ENCODE measurements at places on chromosomes 5 and 9. TPM values are rescaled to one million over a fixed set of nuclear protein-coding genes. Genes with fewer than 3 reads are reported as not detected.
A peak's percentile ranks its signal among the peaks of the same experiment; 100 is the strongest.

DNA sequence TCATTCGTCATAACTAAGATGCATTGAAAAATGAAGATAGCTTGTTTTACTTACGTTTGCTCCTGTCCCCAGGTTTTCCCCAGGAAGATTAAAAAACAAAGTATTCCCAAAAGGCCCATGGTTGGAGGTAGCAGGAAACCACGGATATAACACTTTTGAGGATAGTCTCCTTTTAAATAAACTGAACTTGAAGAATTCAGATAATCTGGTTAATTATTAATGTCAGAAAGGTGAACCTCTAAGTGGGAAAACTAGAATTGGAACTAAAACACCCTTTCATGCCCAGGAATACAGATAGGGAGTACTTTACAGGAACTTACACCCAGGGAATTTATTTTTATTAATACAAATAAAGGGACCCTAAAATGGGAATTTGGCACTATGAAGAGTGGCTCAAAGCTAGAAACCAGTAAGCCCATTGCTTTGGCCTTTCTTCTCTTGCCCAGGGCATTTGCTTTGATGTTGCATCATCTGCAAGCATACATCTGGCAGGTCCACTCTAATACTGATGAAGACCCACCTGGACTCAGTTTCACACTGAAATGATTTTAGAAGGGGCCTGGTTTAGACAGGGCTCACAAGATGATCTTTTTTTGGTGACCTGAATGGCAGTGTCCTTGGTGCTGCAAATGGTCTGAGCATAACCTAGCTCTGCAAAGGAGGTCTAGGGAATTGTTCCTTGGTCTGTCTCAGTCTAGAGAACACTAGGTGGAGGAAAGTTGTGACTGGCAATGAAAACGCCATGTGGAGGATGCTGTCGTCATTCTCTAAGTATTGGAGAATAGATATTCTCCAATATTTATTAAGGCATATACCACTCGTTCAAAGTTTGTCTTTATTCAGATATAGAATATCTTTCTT, at the start of gene C5:
TSS of gene C5 (minus strand) at position 148 of the 861 bp plus-strand sequence. CDS start at position 119, 29 bp downstream.
- H3K36me3 ChIP-seq: no peaks in the 10 kb centered on the region
- no peak for DNase-seq
- no peaks in the 10 kb centered on the region for H3K4me1 ChIP-seq
- no peak within 1 kb of the TSS for H3K4me3 ChIP-seq
- no peak within 1 kb of the TSS for H3K27ac ChIP-seq
- no peaks in the 10 kb centered on the region for H3K27me3 ChIP-seq

DNA sequence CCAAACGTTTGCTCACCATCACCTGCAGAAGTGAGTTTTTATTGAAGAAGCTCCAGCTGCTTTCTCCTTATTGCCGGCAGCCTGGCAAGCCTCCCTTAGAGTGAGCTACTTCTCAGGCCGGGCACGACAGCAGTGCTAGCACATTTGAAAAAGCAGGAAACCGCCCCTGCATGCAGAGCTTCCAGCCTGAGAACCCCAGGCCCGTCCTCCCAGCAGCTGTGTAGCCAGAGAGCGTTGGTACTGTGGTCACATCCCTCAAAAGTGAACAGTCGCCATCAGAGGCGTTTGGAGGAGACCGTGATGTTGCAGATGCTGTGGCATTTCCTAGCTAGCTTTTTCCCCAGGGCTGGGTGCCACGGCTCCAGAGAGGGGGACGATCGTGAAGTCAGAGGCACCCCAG, 23.5 kb downstream of the SLC25A25 start:
- peaks cover 8% of the 10 kb centered on the region for H3K36me3 ChIP-seq
- H3K4me3 ChIP-seq: no peak overlapping the region
- H3K4me1 ChIP-seq: peaks cover 77% of the 10 kb centered on the region
- no peak overlapping the region for H3K27ac ChIP-seq
- no peak for DNase-seq

DNAH5 gene
- not detected for total RNA-seq

GRCh38 chr5:154494036-154494435, 16.0 kb upstream of the HAND1 start:
- H3K27me3 ChIP-seq: peaks cover 2% of the 10 kb centered on the region
- DNase-seq: no peak
- no peak overlapping the region for H3K4me3 ChIP-seq
- H3K36me3 ChIP-seq: no peaks in the 10 kb centered on the region
- no peaks in the 10 kb centered on the region for H3K4me1 ChIP-seq
- H3K27ac ChIP-seq: no peak overlapping the region

DNA sequence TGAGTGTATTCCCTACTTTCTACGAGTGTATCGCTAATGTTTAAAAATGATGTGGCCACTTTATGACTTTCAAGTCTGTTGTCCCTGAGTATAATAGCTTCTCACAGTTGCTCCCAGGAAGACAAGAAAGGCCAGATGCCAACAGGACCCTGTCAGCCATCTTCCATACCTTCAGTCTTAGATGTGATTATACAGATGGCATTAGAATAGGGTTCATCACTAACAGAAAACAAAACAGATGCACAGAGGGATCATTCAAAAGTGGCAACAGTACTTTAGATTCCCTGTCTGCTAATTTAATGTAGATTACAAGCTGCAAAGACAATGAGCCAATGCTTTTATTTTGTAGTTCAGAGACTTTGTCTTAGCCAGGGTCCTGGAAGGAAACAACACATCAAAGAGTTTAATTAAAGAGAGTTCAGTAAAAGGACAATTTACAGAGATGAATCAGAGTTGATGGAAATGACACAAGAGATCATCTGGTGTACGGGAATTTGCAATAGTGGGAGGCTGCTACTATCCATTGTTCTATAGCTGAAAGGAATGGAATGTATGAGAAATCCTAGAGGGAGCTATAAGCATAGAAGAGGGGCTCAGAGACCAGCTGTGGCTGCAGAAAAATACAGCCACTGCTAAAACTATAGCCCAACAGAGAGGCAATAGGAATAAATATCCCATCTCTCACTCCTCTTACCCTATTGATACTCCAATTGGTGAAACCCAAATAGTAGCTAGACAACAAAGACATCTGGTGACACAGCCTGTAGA, 393.7 kb upstream of the SMC2 start:
- H3K4me1 ChIP-seq: no peaks in the 10 kb centered on the region
- DNase-seq: no peak
- H3K27me3 ChIP-seq: no peaks in the 10 kb centered on the region
- no peak overlapping the region for H3K4me3 ChIP-seq
- no peak overlapping the region for H3K27ac ChIP-seq

GRCh38 chr5:56454219-56454862, 221.2 kb upstream of the ANKRD55 start:
- H3K27me3 ChIP-seq: no peaks in the 10 kb centered on the region
- no peak for DNase-seq
- no peaks in the 10 kb centered on the region for H3K36me3 ChIP-seq
- no peak overlapping the region for H3K27ac ChIP-seq
- no peaks in the 10 kb centered on the region for H3K4me1 ChIP-seq

LHX3 gene
- total RNA-seq: not detected

GRCh38 chr9:34332076-34332964, 3.0 kb downstream of the NUDT2 start:
- no peaks in the 10 kb centered on the region for H3K27me3 ChIP-seq
- no peaks in the 10 kb centered on the region for H3K36me3 ChIP-seq
- peak; percentile 29 for DNase-seq
- H3K4me1 ChIP-seq: peaks cover 14% of the 10 kb centered on the region
- no peak overlapping the region for H3K27ac ChIP-seq
- H3K4me3 ChIP-seq: no peak overlapping the region

DNA sequence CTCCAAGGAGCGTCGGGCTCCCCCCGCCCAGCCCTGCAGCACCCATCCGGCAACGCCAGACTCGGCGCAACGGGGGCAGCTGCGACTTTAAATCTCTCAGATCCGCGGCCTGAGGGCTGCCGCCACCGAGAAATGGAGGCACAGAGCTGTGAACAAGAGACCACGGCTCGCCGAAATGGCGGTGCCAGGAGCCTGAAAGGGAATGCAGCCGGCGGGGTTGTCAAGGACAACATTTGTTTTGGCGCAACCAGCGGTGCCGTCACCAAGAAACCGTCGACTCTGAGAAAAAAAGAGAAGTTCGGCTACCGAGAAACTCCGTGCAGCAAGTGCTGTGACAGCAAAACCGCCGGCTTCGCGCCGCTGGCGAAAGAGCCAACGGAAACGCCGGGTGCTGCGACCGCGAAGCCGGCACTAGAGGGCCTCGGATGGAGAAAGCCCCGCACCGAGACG, 2.1 kb upstream of the ANXA2R start:
- H3K27ac ChIP-seq: peak overlapping the region; percentile 88
- H3K36me3 ChIP-seq: no peaks in the 10 kb centered on the region
- peaks cover 24% of the 10 kb centered on the region for H3K4me1 ChIP-seq

DNA sequence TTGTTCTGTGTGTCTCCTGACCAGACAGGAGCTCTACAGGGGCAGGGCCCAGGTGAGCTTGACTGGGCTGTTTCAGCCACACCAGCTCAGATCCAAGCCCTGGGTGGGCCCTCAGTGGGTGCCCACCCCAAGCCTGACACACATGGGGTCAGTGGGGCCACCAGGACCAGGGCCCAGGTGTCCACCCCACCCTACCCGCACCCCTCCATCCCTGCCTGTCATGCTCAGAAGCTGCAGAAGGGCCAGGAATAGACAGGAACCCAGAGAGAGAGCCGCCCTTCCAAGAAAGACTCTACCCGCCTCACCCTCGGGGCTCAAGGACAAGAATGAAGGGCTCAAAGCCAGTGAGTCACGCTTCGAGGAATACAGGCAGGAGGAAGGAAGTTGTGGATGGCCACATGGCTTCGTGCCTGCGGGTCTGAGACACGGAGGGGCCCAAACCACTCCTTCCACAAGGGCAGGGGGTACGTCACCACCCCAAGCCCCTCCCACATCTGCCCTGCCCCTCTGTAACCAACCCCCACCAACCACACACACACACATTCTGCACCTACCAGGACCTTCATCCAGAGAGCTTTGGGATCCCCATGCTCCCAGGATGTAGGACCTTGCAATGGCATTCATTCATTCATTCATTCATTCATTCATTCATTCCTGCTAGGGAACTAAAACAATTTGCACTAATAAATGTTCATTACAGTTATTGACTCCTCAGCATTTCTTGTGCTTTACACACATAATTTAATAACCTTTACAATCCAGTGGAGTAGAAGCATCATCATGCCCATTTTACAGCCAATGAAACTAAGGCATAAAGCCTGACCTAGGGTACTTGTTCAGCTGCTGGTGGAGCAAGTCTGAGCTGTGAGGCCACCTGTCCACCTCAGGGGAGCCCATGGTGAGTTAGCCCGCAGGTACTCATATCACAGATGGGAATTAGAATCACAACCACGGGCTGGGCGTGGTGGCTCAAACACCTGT, 55.9 kb upstream of the STXBP1 start:
- no peak overlapping the region for H3K4me3 ChIP-seq
- H3K36me3 ChIP-seq: no peaks in the 10 kb centered on the region
- peak; percentile 24 for DNase-seq
- no peaks in the 10 kb centered on the region for H3K27me3 ChIP-seq
- H3K27ac ChIP-seq: no peak overlapping the region

DNA sequence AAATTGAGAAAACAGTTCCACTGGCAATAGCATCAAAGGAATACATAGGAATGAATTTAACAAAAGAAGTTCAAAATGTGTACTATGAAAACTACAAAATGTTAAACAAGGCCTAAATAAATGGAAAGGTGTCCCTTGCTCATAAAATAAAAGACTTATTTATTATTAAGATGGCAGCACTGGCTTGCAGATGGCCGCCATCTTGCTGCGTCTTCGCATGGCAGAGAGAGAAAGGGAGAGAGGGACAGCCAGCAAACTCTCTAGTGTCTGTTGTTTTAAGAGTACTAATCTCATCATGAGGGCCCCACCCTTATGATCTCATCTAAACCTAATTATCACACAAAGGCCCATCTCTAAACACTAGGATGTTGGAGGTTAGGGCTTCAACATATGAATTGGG, 47.1 kb downstream of the ABLIM3 start:
- H3K27me3 ChIP-seq: peaks cover 7% of the 10 kb centered on the region
- no peak overlapping the region for H3K4me3 ChIP-seq
- no peak for DNase-seq
- H3K36me3 ChIP-seq: no peaks in the 10 kb centered on the region
- H3K4me1 ChIP-seq: no peaks in the 10 kb centered on the region
- H3K27ac ChIP-seq: no peak overlapping the region

ADAMTS6 gene
- 1.2 TPM for total RNA-seq

SPTAN1 gene
- 203 TPM for total RNA-seq

Data from CD8-positive, alpha-beta memory T cell (primary cell).